ENCODE measurements at places on chromosomes 7 and 10. TPM values are rescaled to one million over a fixed set of nuclear protein-coding genes. Genes with fewer than 3 reads are reported as not detected.

SUGCT gene
- 3.5 TPM for total RNA-seq

DNA sequence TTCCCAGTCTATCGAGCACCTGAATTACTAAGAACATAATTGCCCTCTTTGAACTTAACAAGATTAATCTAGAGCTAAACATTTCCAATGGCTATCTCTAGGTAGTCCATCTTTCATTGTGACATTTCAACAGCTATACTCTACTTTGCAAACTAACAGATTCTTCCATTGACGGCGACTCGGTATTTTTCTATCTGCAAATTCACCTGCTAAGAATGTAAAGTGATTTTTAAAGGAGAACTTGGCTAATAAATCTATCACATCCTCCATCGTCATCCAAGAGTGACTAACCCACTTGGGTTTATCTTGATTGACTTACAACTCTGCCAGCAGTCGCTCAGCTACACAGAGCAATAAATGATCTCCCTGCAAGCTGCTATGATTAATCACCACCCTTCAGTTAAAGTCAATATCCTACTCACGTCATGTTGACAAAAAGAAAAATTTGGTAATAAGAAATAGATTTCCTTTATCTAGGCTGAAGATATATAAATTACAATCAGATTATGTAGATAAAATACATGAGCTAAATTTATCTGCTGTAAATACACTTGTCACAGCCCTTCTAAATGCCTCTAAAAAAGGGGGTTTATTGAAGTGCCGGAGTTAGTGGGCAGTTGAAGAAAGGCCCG lies 99.5 kb downstream of the SFMBT2 start:
- H3K27ac ChIP-seq, result no peak overlapping the region
- H3K36me3 ChIP-seq, result no peaks in the 10 kb centered on the region
- no peaks in the 10 kb centered on the region for H3K27me3 ChIP-seq

- H3K27ac ChIP-seq, result peak overlapping the region; percentile 97
- H3K27me3 ChIP-seq, result peaks cover 7% of the 10 kb centered on the region
- peaks cover 26% of the 10 kb centered on the region for H3K4me1 ChIP-seq
- no peaks in the 10 kb centered on the region for H3K36me3 ChIP-seq
- H3K4me3 ChIP-seq, result peak overlapping the region; percentile 81
These were observed 712 bp downstream of the ITPRIP start for GRCh38 chr10:104337521-104337984.

ZNF680 gene
- 54.6 TPM for total RNA-seq

- H3K27ac ChIP-seq, result no peak overlapping the region
- no peaks in the 10 kb centered on the region for H3K27me3 ChIP-seq
- H3K4me3 ChIP-seq, result no peak overlapping the region
- no peaks in the 10 kb centered on the region for H3K36me3 ChIP-seq
- no peak for DNase-seq
These were observed 71.1 kb downstream of the CFAP58 start for GRCh38 chr10:104424719-104425118.

GRCh38 chr10:60760711-60761210 lies 17.5 kb upstream of the CDK1 start:
- H3K36me3 ChIP-seq, result no peaks in the 10 kb centered on the region
- DNase-seq, result no peak
- H3K4me1 ChIP-seq, result no peaks in the 10 kb centered on the region
- no peak overlapping the region for H3K27ac ChIP-seq
- H3K27me3 ChIP-seq, result no peaks in the 10 kb centered on the region
- no peak overlapping the region for H3K4me3 ChIP-seq

GRCh38 chr10:110513949-110514348 lies 16.2 kb downstream of the DUSP5 start:
- no peaks in the 10 kb centered on the region for H3K4me1 ChIP-seq
- H3K4me3 ChIP-seq, result no peak overlapping the region
- H3K27ac ChIP-seq, result no peak overlapping the region

C7orf57 gene
- total RNA-seq, result 7.9 TPM

FAM237B gene
- total RNA-seq, result not detected

DNA sequence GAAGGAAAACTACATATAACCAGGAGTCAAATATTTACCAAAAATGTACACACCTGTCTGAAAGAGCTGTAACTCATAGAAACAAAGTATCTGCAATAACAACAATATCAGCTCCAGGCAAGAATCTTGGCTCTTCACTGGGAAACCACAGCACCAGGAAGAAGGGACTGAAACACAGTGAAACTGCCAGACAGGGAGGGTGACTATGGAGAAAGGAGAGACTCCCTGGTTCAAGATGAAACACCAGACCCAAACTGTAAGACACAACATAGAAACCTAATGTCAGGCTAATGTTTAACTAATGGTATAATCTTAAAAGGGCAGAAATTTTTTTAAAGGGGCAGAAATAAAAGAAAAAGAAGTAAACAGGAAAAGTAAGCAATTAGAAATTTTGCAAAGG lies 11.5 kb upstream of the TAS2R39 start:
- H3K36me3 ChIP-seq, result no peaks in the 10 kb centered on the region
- no peak overlapping the region for H3K27ac ChIP-seq
- H3K4me3 ChIP-seq, result no peak overlapping the region
- no peaks in the 10 kb centered on the region for H3K4me1 ChIP-seq
- no peak for DNase-seq

GRCh38 chr10:86192147-86192546 lies 174.4 kb downstream of the GRID1 start:
- no peak for DNase-seq
- H3K36me3 ChIP-seq, result peaks cover 8% of the 10 kb centered on the region
- H3K4me3 ChIP-seq, result no peak overlapping the region
- H3K27me3 ChIP-seq, result peaks cover 2% of the 10 kb centered on the region

DNA sequence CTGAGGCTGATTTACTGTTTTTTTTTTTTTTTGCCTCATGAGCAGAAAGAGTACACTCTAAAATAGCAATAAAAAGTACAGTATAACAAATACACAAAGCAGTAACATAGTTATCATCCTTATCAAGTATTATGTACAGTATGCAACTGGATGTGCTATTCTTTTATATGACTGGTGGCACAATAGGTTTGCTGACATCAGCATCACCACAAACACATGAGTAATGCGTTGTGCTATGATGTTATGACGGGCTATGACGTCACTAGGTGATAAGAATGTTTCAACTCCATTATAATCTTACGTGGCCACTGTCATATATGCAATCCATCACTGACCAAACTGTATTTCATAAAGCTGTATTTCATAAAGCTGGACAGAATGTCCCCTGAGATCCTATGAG lies 189.2 kb upstream of the GLI3 start:
- H3K4me1 ChIP-seq, result no peaks in the 10 kb centered on the region
- no peak overlapping the region for H3K27ac ChIP-seq
- H3K36me3 ChIP-seq, result no peaks in the 10 kb centered on the region
- H3K27me3 ChIP-seq, result no peaks in the 10 kb centered on the region

GRCh38 chr10:30185916-30186315 lies 126.5 kb upstream of the JCAD start:
- peaks cover 18% of the 10 kb centered on the region for H3K4me1 ChIP-seq
- H3K27ac ChIP-seq, result no peak overlapping the region
- no peaks in the 10 kb centered on the region for H3K27me3 ChIP-seq
- H3K36me3 ChIP-seq, result no peaks in the 10 kb centered on the region
- no peak overlapping the region for H3K4me3 ChIP-seq
- no peak for DNase-seq

GRCh38 chr7:69670701-69671100 lies 72.4 kb downstream of the AUTS2 start:
- H3K4me1 ChIP-seq, result peaks cover 3% of the 10 kb centered on the region
- no peaks in the 10 kb centered on the region for H3K27me3 ChIP-seq
- no peak overlapping the region for H3K27ac ChIP-seq
- no peak for DNase-seq
- H3K36me3 ChIP-seq, result no peaks in the 10 kb centered on the region

- no peak overlapping the region for H3K27ac ChIP-seq
- peaks cover 19% of the 10 kb centered on the region for H3K4me1 ChIP-seq
- DNase-seq, result no peak
- no peak overlapping the region for H3K4me3 ChIP-seq
- no peaks in the 10 kb centered on the region for H3K36me3 ChIP-seq
- H3K27me3 ChIP-seq, result no peaks in the 10 kb centered on the region
These were observed 226.1 kb downstream of the GLRX3 start for GRCh38 chr10:130362308-130362761.

ATRNL1 gene
- 60.2 TPM for total RNA-seq

GRCh38 chr10:73106301-73106700 lies 4.0 kb upstream of the NUDT13 start:
- H3K36me3 ChIP-seq, result peaks cover 6% of the 10 kb centered on the region
- no peak for DNase-seq
- no peak overlapping the region for H3K27ac ChIP-seq
- H3K4me3 ChIP-seq, result no peak overlapping the region

ZP3 gene
- total RNA-seq, result 0.59 TPM

DNAJB12 gene
- 22.9 TPM for total RNA-seq

- H3K27me3 ChIP-seq, result no peaks in the 10 kb centered on the region
- H3K4me1 ChIP-seq, result no peaks in the 10 kb centered on the region
- no peaks in the 10 kb centered on the region for H3K36me3 ChIP-seq
- H3K27ac ChIP-seq, result no peak overlapping the region
- H3K4me3 ChIP-seq, result no peak overlapping the region
These were observed 217.1 kb downstream of the GALNT17 start for GRCh38 chr7:71348821-71349681.
